GM12891 (cell line): ENCODE measurements at places on chromosomes 12 and 14.

DNA sequence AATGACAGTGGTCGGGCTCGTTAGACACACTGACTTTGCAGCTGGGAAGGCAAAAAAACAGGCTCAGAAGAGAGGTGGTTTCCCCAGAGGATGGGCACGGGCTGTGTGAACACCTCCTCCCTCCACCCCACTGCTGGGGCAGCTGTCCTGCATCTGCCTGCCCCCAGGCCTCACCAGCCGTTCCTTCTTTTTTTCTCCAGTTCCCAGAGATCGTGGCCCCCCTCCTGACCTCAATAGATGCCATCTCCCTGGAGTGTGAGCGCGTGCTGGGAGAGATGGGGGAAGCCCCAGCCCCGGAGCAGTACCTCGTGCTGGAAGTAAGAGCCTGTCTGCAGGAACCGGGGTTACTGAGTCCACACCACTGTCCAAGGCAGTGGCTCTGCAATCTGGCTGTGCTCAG, 17.4 kb downstream of the MVK start:
- DNase-seq = no peak

DNA sequence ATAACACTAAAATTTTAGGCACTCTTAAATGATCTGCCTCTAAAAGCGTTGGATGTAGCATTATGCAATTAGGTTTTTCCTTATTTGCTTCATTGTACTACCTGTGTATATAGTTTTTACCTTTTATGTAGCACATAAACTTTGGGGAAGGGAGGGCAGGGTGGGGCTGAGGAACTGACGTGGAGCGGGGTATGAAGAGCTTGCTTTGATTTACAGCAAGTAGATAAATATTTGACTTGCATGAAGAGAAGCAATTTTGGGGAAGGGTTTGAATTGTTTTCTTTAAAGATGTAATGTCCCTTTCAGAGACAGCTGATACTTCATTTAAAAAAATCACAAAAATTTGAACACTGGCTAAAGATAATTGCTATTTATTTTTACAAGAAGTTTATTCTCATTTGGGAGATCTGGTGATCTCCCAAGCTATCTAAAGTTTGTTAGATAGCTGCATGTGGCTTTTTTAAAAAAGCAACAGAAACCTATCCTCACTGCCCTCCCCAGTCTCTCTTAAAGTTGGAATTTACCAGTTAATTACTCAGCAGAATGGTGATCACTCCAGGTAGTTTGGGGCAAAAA, 4.1 kb downstream of the CDKN1B start:
- no peak for DNase-seq

GRCh38 chr14:83988275-83988674, 1541.7 kb upstream of the FLRT2 start:
- no peak for DNase-seq

GRCh38 chr14:65853407-65853955, 441.0 kb downstream of the FUT8 start:
- DNase-seq = no peak

DNA sequence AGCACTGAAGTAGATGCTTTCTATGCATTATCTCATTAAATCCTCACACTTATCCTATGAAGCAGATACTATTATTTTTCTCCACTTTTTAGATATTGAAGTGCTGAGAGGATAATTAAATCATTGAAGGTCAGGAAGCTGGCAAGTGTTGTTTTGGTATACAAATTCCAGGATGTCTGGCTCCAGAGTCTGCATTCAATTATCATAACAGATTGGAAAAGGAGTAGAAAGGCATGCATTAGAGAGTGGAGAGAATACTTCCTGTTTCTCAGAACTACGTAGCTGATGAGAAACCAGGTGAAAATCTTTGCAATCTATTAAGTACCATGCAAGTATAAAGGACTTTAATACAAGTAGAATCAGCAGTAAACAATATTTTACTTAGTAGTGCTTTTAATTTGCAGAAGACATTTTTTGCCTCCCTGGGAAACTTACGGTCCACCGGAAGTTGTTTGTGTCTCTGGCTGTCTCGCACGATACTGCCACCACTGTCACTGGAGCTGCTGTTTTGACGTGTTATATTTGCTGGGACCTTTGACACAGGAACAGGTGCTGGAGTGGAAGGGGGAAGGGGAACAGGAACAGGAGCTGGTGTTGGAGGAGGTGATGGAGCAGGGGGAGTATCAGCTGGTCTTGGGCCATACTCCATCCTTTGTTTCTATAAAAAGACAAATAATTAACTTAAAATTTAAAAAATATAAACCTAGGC, 158.0 kb downstream of the EPS8 start:
- DNase-seq = no peak

- no peak for DNase-seq
Measured at GRCh38 chr14:85686908-85687307, 157.0 kb downstream of the FLRT2 start.

GRCh38 chr14:48027115-48027514, 351.7 kb upstream of the MDGA2 start:
- DNase-seq = no peak

DNA sequence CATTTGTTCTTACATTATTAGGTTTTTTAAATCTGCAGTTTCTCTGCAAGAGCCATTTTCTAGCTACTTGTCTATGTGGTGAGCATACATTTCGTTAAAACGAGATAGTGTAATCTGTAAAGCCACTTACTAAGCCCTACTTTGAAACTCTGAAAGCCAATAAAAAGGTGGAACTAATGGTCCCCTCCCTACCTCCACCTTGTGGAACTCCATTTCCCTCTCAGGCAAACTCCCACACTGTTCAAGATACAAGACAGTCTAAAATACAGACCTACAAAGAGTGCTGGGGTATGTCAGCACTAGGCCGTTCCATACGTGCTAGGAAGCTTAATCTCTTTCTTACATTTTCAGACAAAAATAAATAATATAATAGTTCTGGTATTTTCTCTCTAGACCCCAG, 74.1 kb downstream of the DUSP6 start:
- no peak for DNase-seq

DNA sequence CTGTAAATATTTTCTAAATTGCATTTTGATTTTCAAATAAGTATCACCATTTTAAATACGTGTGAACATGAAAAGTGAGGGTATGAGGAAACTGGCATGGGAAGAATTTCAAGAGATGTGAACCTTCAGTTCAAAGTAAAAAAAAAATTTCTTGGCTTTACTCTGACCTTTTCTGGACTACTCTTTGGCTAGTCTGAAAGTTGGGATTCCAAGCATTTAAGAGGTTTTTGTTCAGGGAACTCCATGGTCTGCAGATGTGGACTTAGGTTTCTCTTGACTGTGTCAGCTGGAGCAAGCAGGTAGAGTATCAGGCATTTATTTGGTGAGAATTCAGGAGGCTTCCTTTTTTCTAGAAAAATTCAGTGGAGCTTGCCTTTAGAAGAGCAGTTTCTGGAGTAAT, 311.6 kb downstream of the LRIG3 start:
- DNase-seq = no peak

GRCh38 chr12:4069670-4070010, 196.4 kb upstream of the PARP11 start:
- no peak for DNase-seq

DNA sequence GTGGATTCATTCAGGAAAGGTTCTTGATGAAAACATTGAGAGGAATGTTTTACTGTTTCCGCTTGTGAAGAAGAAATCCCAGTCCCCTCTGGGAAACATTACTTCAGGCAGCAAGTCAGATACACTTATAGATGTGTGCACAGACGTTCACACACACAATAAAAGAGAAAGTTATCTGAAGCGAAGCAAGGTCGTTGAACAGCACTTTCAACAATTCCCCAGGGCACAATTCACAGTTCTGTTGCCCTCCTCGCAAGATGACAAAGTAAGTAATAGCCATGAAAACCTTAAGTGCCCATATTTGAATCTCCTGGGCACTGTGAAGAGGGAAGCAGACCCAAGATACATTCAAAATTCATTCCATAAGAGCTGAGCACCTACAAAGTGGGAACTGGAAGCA, 156.6 kb upstream of the CAND1 start:
- no peak for DNase-seq

- DNase-seq = no peak
Measured at GRCh38 chr12:119868992-119869391, 8.1 kb downstream of the CIT start.

GRCh38 chr12:26268841-26269561, 73.6 kb downstream of the SSPN start:
- no peak for DNase-seq

GRCh38 chr12:62657363-62657632, 190.7 kb downstream of the MON2 start:
- DNase-seq = no peak

- DNase-seq = no peak
Measured at GRCh38 chr12:122943196-122943595, 23.1 kb downstream of the ABCB9 start.

GRCh38 chr12:128534906-128535305, 267.9 kb downstream of the TMEM132C start:
- no peak for DNase-seq

- DNase-seq = no peak
Measured at GRCh38 chr12:118734266-118734665, 247.1 kb upstream of the SRRM4 start.

- no peak for DNase-seq
Measured at GRCh38 chr12:75479963-75480461, 543 bp upstream of the GLIPR1 start.

DNA sequence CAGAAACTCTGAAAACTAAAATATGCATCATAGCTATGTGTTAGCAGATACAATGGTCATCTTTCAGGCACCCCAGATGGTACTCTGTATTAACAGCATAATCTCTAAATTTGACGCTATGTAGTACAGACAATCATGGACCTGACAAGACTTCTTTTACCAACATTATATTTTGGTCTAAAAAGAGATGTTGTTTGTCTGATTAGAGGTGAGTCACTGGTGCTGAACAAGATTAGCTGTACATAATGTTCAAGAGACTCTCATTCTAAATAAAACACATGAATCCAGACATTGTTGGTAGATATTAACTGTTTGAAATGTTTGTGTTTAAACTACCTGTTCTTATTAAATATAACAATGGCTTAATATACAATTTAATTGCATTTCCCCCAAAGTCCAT, 146.4 kb upstream of the LMNTD1 start:
- DNase-seq = no peak

- DNase-seq = peak; percentile 68
Measured at GRCh38 chr12:8032242-8033152, at the start of gene FOXJ2. Gene FOXJ2, plus strand, starts transcription at chr12:8032716. Its CDS starts 7,117 bp downstream, at chr12:8039833.

DNA sequence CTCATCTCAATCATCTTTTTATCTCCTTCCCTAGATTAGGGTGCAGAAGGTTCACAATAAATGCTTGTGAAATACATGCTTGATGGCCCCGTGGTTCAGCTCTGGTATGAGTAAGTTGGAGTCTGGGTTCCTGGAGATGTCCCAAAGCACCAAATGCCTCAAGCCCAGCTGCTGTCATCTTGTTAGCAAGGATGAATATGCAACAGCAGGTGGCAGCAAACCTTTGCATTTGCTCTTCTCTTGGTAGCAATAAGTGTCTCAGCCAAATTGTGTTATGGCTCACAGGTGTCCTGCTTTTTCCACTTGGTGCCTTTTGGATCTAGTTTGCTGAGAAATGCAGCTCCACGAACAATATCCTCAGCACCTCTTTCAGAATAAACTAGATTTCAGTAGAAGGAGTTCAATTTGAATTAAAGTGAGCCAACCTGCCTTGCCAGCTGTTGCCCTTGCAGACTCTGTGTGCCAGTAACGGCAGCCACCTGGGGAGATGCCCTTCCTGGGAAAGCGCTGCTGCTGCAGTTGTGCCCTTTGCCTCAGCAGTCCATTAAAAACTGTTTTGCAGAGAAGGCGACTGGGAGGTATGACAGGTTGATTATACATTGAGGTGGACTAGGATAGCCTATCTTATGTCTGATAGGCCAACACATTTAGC, 417.3 kb downstream of the SNAPC1 start:
- DNase-seq = no peak

- no peak for DNase-seq
Measured at GRCh38 chr12:68865399-68866164, 57.6 kb downstream of the MDM2 start.

DNA sequence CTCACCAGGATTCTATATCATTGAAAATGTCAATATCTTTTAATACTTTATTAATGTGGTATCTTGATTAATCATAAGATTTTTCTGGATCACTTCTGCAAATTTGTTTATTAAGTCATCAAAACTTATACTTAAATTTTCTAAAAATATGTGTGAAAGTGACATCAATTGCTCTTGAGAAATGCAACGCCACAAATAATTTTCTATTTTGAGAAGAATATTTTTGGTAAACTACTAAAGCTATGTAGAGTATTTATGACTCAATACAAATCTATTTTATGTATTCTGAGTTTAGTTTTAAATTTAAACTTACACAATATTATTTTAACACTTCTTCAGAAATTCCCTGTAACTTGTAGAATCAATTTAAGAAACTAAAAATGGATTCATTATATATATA, 263.3 kb downstream of the RASSF9 start:
- DNase-seq = no peak

DNA sequence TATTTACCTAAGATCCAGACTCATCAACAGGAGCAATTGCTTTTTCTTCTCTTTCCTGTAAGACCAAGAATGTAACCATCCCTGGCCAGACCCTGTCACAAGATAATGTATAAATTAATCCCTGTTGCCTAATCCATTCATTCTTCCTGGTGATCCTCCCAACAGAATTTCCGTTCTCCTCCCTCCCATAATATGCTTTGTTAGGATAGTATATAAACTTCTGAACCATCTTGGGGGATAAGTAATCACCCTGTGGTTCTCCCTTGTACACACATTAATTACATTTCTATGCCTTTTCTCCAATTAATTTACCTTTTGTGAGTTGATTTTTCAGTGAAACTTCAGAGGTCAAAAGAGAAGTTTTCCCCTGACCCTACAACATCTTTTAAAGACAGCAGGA, 76.2 kb upstream of the RASSF8 start:
- DNase-seq = no peak

GRCh38 chr14:57087841-57088240, 180.9 kb downstream of the EXOC5 start:
- DNase-seq = no peak

DNA sequence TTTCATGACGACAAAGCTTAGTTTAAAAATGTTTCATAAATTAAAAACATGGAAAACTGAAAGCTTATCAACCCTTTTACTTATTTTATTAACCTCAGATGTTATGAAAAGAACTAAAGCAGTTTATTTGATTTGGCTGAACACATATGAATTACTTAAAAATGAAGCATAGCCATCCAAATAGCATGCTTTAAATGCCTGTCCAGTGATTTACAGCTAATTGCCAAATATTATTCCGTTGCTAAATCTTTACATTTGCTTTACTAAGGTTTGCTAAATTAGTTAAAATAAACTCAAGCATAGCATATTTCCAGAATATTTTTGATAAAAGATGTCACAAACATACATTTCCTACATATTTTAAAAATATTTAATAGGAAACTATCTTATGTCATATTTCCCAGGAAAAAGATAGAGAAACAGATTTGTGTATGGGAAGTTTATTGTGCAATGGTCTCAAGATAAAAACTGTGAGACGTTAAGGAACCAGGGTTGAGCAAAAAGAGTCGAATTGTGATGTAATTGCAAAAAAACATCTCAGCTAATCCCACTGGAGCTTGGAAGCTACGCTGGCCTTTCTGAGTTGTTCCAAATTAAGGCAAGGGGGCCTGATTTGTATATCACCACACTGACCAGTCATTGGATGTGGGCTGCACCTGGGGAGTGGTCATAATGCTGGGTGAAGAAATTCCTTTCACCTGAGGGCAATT, 25.8 kb downstream of the GPR135 start:
- no peak for DNase-seq

- DNase-seq = peak; percentile 34
Measured at GRCh38 chr14:21039585-21040369, 2.4 kb upstream of the RNASE7 start.

GRCh38 chr12:112664569-112664968, 127.0 kb upstream of the RPH3A start:
- no peak for DNase-seq

- no peak for DNase-seq
Measured at GRCh38 chr14:75402867-75403413, 24.9 kb upstream of the JDP2 start.

- DNase-seq = no peak
Measured at GRCh38 chr14:99971941-99972747, 93.1 kb upstream of the EVL start.
